ENCODE measurements at places on chromosomes 12 and 14.
A peak's percentile ranks its signal among the peaks of the same experiment; 100 is the strongest.

- DNase-seq, result no peak
Observed at GRCh38 chr12:77166696-77167095, 101.3 kb upstream of the E2F7 start.

- no peak for DNase-seq
Observed at GRCh38 chr12:11967376-11968047, 103.2 kb upstream of the BCL2L14 start.

DNA sequence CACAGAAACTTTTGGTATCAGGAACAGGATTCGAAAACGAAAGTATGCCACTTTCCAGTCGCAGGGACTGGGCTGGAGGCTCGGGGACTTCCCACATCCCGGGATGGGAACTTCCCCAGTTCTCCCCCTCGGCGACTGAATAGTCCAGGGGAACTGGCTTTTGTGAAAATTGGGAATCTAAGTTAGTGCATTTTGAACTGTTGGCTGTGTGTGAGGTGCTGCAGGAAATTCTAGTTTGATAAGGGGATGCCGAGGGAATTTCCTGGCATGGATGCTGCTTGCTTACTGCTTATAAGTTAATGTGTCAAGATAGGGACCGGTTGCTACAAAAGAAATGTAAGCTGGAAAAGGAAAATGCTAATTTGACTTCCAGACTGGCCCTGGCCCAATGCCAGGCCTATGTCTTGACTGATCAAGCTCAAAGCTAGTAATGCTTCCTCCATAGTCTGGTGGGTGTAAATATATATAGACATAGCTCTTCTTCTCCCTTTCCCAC lies 73.4 kb upstream of the EIF5 start:
- DNase-seq, result peak; percentile 81

GRCh38 chr12:29164477-29165393 lies 15.7 kb downstream of the FAR2 start:
- no peak for DNase-seq

GRCh38 chr14:77157740-77158139 lies 16.1 kb upstream of the ZDHHC22 start:
- peak; percentile 53 for DNase-seq

GRCh38 chr12:84842406-84843013 lies 70.1 kb downstream of the SLC6A15 start:
- DNase-seq, result no peak

DNA sequence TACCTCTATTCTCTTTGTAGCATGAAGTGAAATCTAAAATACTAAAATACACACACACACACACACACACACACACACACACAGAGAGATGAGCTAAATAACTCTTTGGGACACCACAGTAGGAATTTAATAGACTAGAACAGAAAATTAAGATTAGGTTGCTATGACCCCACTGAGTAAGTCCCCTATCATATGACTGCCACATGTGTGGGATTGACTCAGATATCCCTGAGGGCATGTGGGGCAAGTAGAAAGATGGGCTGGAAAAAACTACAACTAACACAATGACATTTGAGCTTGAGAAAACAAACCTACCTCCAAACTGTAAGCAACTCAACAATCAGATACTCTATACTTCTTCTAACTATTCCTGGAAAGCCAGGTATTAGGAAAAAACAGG lies 27.0 kb downstream of the SLC25A21 start:
- no peak for DNase-seq

DNA sequence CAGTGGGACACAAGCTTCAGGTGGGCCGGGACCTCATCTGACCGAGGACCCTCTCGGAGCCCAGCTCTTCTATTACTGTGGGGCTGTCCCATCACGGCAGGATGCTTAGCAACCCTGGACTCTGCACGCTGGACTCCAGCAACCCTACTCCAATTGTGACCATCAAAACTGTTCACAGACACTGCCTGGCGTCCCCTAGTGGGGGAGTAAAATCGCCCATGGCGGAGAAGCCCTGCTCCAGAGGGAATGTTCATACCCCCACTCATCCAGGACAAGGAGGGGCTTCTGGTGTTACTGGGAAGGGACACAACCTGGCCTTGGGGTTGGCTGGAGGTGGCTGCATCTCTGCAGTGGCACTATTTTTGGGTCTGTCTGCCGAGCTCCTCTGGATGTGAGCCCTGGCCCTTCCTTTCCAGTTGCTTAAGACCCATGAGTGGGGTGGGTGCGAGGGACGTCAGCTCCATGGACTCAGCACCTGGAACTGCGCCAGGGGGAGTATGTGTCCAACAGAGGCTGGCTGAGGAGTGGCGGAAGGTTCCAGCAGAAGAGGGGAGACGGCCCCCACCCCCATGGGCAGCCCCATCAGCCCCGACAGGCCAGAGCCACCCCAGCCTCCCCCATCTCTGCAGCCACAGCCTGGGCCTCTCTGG lies 103.8 kb downstream of the RFLNA start:
- peak; percentile 95 for DNase-seq

- DNase-seq, result no peak
Observed at GRCh38 chr14:52663850-52664249, 31.5 kb downstream of the ERO1A start.

DNA sequence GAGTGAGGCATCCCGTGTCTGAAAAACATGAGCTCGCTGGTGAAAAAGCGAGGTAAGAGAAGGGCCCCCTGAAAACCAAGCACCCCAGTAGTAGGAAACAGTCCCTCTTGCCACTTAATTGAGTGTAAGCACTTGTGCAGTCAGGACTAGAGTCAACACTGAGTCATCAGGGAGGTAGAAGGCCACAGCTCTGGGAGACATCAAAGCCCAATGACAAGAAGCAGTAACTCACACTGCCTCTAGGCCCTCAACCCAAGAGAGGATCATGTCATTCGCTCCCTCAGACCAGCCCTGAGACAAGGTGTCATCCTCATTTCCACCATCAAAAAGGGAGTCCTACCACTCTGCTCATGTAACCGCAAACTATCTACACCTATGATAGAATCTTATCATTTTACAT lies 17.8 kb downstream of the POMT2 start:
- no peak for DNase-seq

- no peak for DNase-seq
Observed at GRCh38 chr14:92960706-92961566, 38.0 kb downstream of the CHGA start.

DNA sequence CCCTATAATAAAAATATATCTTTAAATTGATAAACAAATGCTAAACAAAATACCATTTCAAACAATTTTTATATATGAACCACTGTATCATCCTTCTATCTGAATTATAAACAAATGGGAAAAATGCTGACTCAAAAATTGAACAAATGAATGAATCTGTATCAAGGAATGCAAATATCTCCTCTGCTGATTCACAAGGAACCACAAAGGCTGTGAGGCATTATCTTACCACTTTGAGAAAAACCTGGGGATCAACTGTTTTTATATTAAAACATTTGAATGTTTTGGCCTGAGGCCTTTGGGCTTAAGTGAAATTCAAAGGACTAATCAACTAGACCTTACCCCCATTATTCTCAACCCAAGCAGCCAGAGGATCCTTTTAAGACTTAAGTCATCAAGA lies 86.3 kb downstream of the EML5 start:
- DNase-seq, result no peak

GRCh38 chr14:84807673-84808072 lies 722.3 kb upstream of the FLRT2 start:
- no peak for DNase-seq

DNA sequence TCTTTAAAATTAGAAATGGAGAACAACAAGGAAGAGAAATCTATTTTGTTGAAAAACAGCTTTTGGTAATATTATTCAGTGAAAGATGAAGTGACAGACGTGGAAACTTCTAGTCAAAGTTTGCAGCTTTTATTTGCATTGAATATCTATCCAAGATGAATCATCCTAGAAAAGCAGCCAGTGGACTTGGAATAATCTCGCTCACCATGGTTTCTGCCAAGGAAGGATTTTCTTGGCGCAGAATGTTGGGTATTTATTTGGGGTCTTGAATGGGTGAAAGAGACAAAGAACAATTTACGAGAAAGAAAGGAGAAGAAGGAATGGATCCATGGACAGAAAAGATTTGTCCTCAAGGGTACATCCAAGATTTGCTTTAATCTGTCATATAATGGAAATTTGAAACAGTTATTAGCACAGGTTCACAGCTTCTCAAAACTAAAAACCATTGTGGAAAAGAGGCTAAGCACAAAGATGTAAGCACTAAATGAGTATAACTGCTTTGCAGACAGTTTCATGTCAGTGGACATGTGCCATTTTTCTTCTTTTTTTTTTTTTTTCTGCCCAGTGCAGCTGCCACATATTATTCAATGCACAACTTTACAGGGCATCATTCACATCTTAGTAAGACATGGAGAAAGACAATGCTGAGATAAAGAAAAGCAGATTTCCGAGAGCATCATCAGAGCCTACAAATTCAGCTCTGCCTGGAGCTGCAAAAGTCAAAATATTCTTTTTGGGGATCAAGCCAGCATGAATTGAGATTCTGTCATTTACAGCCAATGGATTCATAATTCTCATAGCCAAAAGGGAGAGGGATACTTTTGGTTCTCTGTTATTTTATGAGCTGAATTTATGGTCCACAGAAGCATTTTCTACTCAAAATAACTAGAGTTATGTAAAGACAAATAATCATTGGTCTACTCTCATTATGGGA lies 333.7 kb downstream of the DAD1 start:
- no peak for DNase-seq

DNA sequence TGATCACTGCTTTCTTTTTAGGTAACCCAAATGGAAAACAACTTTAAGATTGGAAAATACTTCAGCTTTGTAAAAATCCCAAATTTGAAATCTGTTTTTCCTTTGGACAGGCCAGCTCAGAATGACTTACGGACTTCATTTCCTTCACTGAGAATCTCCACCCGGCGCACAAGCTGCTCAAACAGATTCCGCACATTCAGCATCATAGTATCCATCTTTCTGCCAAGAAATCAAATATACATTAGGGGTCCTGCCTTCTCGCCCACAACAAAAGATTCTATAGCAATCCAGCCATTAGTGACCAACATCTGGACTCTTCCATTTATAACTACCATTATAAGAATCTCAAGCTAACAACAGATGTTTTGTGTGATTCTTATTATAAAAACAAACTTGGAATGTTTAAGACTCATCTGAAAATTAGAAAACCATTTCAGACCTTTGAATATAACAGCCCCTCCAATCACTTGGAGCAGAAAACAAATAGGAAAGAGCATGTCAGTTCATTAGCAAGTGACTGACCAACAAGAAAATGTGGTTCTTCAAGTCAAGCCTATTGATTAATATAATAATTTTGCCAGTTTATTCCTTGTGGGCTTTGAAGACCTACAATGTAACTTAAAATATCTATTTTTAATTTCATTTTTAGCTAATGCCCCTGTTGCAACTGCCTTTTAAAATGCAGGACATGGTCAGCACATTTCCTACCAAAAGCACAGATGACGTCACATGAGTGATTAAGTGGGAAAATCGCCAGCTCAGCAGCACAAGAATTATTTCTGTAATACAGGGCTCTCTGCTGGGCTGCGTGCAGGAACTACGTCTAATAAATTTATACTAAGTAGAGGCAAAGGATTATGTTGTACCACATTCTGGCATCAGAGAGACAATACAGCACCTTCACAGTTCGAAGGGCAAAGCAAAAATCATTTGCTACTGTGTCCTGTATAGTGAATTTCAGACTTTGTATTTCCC lies 8.5 kb downstream of the RACGAP1 start:
- DNase-seq, result peak; percentile 86

- DNase-seq, result peak; percentile 77
Observed at GRCh38 chr12:58540480-58541299, 379.6 kb downstream of the LRIG3 start.

DNA sequence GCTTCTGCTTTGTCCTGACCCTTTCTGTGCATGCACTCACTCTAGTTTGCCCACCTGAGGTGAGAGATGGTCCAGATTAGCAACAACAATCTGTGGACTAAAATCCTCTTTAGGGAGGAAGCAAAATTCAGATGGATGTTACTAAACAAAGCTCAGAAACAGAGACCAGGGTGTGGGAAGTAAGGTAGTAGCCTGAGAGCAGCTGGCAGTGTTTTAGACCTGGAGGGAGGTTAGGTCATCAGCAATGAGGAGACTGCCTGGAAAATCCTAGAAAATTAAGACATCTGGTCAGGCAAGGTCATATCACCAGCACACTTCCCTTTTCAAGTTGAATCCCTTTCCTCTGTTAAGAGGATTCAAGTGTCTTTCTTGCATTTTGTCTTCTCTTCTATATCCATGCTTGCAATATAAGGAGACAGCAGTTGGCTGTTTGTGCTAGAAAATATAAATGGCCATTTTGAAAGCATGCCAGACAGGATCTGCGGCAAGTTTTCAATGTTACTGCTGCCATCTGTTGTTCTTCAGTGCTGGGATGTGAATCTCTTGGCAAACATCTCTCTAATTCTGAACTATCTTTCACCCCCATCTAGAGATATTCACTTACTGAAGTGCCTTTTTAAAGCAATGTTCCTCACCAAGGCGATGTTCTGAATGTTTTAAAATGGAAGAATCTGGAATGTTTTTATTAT lies 266.4 kb downstream of the NAV3 start:
- no peak for DNase-seq

- DNase-seq, result no peak
Observed at GRCh38 chr12:44287545-44287944, 451.7 kb downstream of the TMEM117 start.

- no peak for DNase-seq
Observed at GRCh38 chr12:112584266-112584722, 165.5 kb downstream of the PTPN11 start.

DNA sequence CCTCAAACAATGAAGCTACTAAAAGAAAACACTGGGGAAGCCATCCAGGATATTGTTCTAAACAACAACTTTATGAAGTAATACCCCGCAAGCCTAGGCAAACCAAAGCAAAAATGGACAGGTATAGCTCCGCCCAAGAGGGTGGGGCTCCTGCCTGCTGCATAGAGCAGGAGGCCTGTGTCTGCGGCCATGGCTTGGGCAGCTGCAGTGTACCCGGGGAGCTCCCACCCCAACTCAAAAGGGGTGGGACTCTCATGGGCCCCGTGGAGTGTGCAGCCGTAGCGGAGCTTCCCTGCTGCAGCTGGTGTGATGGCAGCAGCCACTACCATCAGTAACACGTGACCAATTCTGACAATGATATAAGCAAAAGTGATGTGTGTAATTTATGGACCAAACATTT lies 264.2 kb upstream of the KITLG start:
- DNase-seq, result no peak

DNA sequence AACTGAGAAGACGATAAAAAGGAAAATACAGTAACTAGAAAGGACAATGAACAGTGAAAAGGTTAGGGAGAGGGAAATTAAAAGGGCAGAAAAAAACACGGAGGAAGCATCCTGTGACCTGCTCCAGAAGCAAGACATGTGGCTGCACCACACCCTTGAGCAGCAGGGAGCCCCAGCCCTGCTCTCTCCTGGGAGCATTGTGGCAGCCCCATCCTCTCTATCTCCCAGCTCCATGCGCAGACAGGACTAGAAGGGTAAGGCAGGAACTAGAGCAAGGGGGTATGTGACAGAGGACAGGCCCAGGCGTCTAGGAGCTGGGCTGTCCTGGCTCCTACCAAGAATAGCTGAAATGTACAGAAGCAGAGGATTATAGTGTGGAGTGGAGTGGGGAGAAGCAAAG lies 38.6 kb upstream of the SMUG1 start:
- no peak for DNase-seq

DNA sequence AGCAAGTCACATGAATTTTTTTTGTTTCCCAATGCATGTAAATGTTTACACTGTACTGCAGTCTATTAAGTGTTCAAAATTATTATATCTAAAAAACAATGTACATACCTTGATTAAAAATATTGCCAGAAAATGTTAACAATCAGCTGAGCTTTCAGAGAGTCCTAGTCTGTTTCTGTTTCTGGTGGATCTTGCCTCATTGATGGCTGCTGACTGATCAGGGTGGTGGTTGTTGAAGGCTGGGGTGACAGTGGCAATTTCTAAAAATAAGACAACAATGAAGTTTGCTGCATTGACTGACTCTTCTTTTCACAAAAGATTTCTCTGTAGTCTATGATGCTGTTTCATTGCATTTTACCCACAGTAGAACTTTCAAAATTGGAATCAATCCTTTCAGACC lies 16.6 kb upstream of the KLRD1 start:
- no peak for DNase-seq

Measured in right atrium auricular region (tissue), 2 donors.